Left ventricle myocardium superior (tissue), 1 donor: ENCODE measurements at places on chromosomes 6 and 20. TPM values are rescaled to one million over a fixed set of nuclear protein-coding genes. Genes with fewer than 3 reads are reported as not detected.

Gene EPB41L1
- total RNA-seq: 19.6 TPM

Gene THBS2
- 10.7 TPM for total RNA-seq

Gene PSORS1C2
- total RNA-seq: not detected

Gene CLVS2
- 0.12 TPM for total RNA-seq

Gene EEF1A2
- total RNA-seq: 1,346 TPM

Gene MACROD2
- 3.5 TPM for total RNA-seq

Gene SLC22A3
- 1.3 TPM for total RNA-seq

Gene PLG
- total RNA-seq: 0.37 TPM

Gene MYMX
- 0.67 TPM for total RNA-seq

Gene TRIM31
- not detected for total RNA-seq

Gene HLA-DMA
- total RNA-seq: 20.0 TPM

Gene DEFB132
- not detected for total RNA-seq

Gene SIRPB1
- total RNA-seq: 0.82 TPM

GRCh38 chr6:161455848-161456247, 182.0 kb upstream of the AGPAT4 start:
- DNase-seq: no peak

- DNase-seq: no peak
Observed at GRCh38 chr6:38813041-38813823, 98.1 kb downstream of the DNAH8 start.

DNA sequence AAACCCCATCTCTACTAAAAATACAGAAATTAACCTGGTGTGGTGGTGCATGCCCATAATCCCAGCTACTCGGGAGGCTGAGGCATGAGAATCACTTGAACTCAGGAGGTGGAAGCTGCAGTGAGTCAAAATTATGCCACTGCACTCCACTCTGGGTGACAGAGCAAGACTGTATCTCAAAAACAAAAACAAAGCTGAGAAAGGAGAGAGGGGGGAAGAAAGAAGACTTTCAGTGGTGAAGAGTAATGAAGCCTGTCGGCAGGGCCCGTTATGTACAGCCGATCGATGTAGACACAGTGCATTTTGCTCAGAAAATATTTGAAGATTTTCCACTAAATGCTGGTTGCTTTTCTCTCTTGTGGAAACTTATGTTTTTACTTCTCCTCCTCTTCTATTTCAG, 13.8 kb downstream of the VAPB start:
- DNase-seq: no peak

DNA sequence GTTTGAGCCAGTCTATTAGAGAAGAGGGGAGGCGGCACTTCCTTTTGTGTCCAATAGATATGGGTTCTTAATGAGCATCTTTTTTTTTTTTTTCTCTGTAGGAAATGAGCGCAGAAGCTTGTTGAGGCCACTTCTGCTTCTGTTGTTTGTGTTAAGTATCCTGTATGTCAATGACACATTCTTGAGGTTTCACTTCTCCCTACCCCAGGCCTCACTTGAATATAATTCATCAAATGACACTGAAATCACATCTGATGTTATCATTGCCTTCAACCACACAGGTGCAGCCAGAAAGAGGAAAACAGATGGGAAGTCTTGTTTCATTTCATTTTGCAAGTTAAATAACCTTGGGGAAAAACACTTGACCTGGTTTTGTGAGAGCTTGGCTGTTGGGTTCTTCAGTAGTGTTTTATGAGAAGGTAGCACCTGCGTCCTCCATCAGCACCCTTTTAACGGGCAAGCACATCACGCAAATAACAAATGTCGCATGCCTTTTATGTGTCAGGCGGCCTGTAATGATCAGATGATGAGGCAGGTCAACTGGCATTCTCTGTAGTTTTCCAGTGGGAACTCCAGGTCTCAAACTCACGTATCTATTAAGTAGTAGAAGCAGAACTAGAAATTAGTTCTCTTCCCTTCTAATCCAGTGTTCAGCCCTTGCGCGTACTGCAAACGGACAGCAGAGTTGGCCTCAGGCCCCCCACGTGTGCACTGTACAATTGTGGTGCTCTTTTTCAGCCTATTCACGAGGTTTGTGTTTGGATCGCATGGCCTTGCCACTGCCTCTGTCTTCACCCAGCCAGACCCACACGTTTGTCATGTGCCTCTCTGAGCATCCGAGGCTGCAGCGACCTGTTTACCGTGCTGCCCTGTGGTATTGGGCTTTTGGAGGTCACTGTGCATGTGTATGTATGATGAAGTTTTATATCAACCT, 23.5 kb downstream of the PLEKHG1 start:
- DNase-seq: no peak

DNA sequence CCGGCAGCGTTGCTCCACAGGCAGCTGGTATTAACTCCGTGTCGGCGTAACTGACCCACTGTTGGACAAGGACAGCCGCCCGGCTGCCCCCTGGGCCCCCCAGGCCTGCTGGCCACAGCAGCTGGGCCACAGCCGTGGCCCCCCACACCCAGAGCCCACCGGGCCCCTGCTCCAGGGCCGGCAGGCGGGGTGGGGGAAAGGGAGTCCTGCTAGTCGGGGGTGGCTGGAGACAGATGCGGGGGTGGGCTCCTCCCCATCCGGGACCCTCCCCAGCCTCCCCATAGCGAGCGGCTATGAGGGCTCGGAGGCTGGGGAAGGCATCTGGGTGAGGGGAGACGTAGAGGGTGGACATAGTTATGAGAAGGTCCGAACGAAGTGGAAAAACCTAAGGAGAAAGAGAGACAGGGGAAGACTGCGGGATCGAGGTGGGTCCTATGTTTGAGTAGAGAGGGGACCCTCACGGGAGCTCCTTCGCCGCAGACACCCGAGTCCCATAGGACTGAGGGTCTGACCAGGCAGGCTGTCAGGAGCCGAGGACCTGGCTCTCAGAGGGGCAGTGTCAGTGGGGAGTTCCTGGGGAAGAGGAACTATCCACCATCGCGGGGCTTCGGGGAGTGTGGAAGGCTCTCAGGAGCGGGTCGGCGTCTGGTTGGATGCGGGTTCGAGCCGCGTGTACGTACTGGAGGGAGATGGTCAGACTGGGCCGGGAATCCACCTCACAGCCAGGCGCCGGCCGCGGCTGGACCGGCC, 511 bp downstream of the VARS1 start:
- peak; percentile 33 for DNase-seq

DNA sequence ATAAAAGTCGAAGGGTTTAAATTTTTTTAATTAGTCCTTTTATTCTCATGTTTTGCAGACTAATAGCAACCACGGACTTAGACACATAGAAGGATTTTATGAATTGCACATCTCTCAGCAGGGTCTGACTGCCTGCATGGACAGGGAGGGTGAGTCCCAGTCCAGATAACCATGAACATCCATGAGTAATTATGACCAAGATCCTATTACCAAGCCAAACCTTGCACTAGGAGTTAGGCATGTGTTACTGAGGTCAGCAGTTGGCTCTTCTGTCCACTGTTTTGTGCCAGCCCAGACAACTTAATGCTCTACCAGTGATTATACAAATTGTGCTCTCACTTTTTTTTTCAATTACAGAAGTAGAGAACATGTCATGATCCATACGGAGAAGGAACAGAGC, 211.2 kb downstream of the MAFB start:
- DNase-seq: no peak

DNA sequence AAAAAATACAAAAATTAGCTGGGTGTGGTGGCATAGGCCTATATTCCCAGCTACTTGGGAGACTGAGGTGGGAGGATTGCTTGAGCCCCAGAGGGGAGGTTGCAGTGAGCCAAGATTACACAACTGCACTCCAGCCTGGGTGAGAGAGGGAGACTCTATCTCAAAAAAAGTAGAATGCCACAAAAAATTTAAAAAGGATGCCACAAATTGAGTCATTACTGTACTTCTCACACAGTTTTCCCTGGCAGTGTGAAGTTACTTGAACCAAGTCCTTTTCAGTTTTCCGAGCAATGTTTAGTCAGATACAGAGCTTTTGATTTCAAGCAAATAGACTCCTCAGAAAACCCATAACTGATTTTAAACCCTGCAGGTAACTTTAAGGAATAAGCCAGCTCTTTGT, 53.3 kb downstream of the TNFRSF21 start:
- DNase-seq: no peak

- DNase-seq: peak; percentile 81
Observed at GRCh38 chr20:13546497-13547131, 92.1 kb downstream of the TASP1 start.

DNA sequence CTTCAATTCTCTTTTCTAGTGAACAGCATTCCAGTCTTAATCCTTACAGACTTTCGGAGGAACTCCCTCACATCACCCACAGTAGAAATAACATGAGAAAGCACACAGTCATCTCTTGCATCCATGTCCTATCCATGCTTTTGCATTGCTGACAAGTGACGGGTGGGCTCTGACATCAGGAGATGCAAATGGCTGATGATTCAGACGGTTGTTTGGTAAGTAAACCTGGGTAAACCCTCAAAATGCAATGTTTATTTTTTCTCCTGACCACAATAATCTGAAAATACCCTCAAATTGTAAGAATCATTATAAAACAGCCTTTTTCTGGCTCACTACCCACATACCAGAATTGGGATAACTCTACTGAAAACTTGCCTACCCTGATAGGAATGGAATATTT, 792.0 kb downstream of the MAFB start:
- no peak for DNase-seq

GRCh38 chr6:24887545-24888140, 48.1 kb downstream of the RIPOR2 start:
- DNase-seq: no peak

DNA sequence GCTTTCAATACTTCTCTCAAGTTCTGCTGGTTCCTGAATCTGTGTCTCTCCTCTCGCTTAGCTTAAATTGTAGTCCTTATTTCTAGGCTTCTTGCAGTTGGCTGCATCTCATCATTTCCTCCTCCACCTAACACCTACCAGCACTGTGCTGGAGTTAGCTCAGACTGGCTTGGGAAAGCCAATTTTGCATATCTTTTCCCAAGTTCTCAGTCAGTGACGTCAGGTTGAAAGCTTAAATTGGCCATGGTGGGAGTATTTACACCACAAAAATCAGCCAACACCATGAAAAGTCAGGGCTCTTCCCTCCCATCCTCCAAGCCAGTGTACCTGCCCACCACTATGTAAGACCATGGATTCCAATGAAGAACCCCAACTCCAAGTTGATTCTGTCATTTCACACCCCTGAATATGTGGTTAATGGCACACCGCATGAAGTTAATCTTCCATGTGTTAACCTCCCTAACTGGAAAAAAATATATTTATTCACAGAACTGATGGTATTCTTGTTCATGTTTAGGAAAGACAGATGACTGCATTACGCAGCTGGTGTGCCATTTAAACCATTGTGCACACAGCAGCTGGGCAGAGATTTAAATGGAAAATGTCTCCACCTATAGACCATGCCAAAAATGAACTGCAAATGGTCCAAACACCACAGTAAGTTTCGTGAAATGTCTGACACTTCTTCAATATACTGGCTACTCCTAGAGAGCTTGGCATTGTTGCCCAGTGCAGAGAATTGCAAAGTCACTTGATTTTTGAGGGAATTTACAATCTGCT, 274.1 kb upstream of the MAP3K7 start:
- DNase-seq: no peak

GRCh38 chr20:1370548-1371110, 22.2 kb downstream of the FKBP1A start:
- DNase-seq: no peak

- no peak for DNase-seq
Observed at GRCh38 chr6:142863981-142864380, 81.0 kb downstream of the HIVEP2 start.

DNA sequence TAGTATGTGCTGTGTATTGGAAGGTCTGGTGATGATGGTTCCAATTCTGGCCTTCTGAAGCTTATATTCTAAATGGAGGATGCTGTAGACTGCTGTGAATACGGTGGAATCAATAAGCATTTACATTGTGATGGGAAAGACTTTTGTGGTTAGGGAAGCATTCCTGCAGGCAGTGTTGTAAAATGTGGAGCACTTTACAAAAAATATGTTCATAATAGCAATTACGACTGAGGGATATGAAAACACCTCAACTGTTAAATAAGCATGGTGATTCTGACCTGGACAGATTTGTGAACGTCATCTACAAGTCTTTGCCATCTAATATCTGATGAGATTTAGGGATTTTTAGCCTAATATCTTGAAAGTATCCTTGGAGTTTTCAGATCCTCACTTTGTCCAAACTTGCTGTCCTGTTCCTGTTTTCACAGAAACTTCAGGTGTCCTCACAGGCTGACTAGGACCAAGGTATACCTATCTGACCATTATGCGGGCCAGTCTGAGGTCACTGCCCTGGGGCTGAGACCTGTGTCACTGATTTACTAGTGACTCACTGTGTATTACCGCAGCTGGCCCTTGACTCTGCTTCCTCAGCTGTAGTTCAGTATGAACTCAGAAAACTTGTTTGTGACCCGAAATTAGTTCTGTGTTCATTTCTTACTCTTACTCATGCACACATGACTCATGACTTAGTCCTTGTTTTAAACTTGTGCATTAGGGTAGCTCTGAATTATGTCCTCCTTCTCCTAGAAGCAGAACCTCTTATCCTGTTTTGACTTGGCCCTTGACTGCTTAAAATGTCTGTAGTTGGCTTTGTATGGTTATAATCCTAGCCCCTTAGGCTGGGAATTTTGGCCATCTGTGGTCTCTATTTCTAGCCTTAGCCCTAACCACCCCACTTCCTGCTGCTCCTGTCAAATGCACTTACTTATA, 343.0 kb downstream of the CDKAL1 start:
- DNase-seq: peak; percentile 18

DNA sequence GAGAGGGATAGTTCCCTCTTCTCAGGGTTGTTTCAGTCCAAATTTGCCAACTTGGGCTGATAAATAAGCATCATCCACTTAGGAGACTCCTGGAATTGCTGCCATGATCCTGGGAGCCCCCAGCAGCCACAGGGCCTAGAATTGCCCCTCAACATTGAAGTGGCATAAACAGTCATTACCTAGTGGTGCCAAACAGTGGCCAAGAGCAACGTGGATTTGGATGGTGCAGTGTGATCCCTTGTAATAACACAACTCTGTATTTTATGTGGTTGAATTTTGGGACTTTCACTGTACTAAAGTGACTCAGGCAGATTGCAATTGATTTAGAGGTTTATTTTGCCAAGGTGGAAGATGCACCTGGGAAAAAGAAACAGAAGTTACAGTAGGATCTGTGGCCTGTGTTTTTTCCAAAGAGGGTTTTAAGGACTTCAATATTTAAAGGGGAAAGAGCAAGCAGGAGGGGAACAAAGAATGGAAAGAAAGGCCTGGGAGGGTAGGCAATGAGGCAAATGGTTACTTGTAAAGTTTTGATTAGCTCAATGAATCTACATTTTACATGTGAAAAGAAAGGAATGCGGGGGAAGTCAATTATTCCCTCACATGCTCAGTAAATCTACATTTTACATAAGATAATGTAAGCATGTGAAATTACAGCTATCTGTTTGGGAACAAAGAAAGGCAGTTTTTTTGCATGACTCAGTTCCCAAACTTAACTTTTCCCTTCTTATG, 168.0 kb upstream of the NOX3 start:
- DNase-seq: no peak
